ENCODE measurements at places on chromosomes 11 and 22. TPM values are rescaled to one million over a fixed set of nuclear protein-coding genes. Genes with fewer than 3 reads are reported as not detected.

GRCh38 chr11:112058103-112058502, 15.7 kb downstream of the PIH1D2 start:
- H3K36me3 ChIP-seq: peaks cover 44% of the 10 kb centered on the region
- H3K27ac ChIP-seq: no peak overlapping the region
- no peak overlapping the region for H3K4me3 ChIP-seq
- no peaks in the 10 kb centered on the region for H3K27me3 ChIP-seq
- DNase-seq: no peak

DNA sequence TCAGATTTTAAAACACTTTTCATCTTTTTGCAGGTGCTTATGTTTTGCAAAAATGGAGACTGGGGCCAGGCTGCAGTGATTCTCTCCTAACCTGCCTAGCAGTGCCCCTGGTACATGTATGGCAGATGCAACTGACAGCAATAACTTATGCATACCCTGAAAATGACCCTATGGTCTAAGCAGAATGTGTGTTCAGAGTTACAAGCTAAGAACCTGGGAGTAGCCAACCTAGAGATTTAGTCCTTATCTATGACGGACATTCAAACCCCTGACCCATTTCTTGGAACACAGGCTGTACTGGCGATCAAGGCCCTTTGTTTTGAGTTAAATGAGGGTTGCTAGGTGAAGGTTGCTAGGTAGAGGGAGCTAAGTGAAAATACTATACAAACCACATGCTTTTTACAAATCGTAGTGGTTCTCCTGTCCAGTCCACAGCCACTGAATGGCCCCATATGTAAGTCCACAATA, 184.9 kb upstream of the SESN3 start:
- H3K36me3 ChIP-seq: no peaks in the 10 kb centered on the region
- H3K4me1 ChIP-seq: no peaks in the 10 kb centered on the region
- no peak overlapping the region for H3K27ac ChIP-seq
- no peak overlapping the region for H3K4me3 ChIP-seq

Gene PLAAT5
- not detected for total RNA-seq

GRCh38 chr11:6655790-6656583, at the start of gene DCHS1:
TSS of gene DCHS1 (minus strand) at chr11:6655809. CDS start at chr11:6641613, 14,196 bp downstream.
- DNase-seq: no peak
- no peak within 1 kb of the TSS for H3K27ac ChIP-seq
- no peaks in the 10 kb centered on the region for H3K36me3 ChIP-seq
- H3K4me3 ChIP-seq: no peak within 1 kb of the TSS
- H3K27me3 ChIP-seq: no peaks in the 10 kb centered on the region

All from adrenal gland (tissue), 19 donors.